ENCODE measurements at places on chromosomes 6 and 20. TPM values are rescaled to one million over a fixed set of nuclear protein-coding genes. Genes with fewer than 3 reads are reported as not detected.

DNA sequence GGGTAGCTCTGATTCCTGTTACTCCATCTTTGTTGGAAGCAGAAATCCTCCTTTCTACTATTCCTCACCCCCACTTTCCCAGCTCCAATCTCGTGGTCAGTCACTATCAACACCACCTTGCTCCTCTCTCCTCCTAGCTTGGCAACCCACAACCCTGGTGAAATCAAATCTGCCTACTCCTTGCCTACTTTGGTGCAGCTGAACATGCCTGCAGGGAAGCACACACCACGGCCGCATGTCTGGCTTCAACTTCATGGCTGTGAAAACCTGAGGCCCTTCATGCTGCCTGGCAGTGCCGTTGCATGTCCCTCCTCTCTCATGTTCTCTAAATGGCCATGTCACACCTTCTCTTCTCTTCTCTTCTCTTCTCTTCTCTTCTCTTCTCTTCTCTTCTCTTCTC, 112.4 kb upstream of the FOXA2 start:
- DNase-seq = no peak

- no peak for DNase-seq
Measured at GRCh38 chr6:134093007-134093573, 40.7 kb upstream of the SLC2A12 start.

- no peak for DNase-seq
Measured at GRCh38 chr20:58286729-58287128, 22.8 kb upstream of the RAB22A start.

- no peak for DNase-seq
Measured at GRCh38 chr6:868201-868600, 175.3 kb upstream of the EXOC2 start.

DNA sequence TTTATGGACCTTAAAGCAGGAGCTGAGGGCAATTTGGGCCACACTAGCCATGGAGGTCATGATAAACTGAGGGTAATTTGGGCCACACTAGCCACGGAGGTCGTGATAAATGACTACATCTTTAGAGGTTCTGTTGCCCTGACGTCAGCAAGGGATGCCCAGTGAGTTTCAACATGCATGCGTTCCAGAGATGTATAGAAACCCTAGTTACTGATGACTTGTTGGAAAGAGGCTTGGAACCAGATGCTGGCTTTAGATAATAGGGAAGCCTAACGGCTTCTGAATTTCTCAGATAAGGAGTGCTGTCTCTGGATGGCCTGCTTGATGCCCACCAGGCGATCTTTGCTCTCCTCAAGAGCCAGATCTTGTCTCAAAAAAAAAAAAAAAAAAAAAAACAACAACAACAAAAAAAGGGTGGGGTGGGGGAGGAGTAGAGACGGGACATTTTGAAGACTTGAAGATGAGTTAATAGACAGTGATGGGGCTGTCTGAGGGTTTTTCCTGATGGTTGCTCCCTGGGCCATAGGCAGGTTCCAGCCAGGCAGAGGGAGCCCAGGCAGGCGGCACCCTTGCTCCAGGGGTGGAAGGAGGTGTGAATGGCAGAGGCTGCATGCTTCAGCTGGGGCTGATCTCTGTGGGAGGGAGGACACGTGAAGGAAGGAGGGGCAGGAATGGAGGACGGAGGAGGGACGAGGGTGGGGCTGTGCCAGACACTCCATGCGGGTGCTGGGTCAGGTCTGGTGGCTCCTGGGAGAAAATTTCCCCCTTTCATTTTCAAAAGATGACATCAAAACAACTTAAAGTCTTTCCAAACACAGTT, 27.0 kb upstream of the FRMD1 start:
- no peak for DNase-seq

- no peak for DNase-seq
Measured at GRCh38 chr6:170096191-170096802, 194.6 kb downstream of the DLL1 start.

CDSN gene
- not detected for polyA plus RNA-seq

CLDN20 gene
- polyA plus RNA-seq = 2.2 TPM
